ENCODE measurements at places on chromosomes 12 and 14.

DNA sequence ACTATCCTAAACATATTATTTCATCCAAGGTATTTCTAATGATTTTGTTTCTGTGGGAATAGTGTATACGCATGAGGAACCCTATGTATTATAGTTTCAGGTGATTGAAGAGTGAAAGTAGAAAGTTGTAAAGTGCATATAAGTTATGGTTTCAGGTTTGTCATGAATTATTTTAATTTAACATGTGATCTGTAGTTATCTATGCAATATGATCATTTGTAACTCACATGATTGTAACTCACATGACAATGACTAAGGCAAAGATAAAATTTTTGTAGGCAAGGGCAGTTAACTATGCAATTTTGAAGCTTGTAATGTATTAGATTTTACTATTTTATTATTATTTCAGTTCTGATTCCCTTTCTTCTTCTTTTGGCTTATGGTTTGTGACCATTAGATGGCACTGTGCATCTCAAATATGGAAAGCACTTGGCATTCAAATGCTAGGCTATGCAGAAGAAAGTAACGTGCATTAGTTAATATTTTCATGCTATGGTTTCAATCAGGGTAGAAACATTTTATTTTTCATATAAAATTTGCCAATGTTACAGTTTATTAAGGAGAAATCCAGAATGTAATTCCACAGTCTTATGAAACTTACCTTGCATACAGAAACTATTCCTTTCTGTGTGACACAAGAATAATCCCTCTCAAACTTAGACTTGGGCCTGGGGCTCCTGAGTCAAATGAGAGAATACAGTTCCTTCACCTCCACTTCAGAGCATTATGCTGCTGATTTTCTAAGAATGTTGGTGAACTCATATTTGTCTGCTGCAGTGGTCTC lies 15.8 kb upstream of the TMEM30B start:
- DNase-seq, result peak; percentile 42

GRCh38 chr12:47892819-47893218 lies 12.0 kb downstream of the VDR start:
- no peak for DNase-seq

- no peak for DNase-seq
Measured at GRCh38 chr12:92226071-92226661, 80.5 kb upstream of the BTG1 start.

DNA sequence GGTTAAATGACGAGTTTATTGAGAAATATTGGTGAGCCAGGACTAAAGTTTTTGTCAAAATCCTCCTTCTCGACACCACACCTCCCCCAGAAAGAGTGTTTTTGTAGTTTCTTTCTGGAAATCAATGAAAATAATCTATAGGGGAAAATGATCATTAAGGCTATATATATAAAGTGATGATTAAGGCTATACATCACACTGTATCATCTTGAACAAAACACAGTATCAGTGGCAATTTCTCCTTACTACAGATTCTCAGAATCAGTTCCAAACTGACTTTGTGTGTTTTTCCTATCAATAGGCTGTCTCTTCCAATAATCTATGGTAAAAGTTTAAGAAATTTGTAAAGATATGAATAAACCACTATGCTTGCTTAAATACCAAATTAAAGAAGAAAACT lies 81.7 kb downstream of the IFNG-AS1 start:
- DNase-seq, result no peak

- no peak for DNase-seq
Measured at GRCh38 chr14:70358631-70359030, 852 bp downstream of the COX16 start.

DNA sequence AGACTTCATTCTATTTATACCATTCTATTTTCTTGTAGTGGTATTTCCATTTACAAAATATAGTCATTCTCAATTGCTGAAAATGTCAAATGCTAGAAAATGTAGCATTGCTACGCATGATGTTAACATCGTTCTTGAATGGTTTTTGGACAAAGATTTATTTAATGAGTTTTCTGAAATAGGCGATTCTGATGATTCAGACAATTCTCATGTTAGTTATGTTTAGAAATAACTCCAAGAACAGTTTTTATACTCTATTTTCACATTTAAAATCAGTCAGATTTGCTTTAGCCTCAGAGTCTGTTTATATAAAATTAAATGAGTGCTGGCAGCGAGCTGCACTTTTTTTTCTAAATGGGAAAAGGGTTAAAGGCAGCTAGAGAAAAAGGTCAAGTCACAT lies 414.8 kb upstream of the MGAT4C start:
- no peak for DNase-seq

GRCh38 chr14:99147366-99147740 lies 124.6 kb downstream of the BCL11B start:
- DNase-seq, result no peak

GRCh38 chr12:53931844-53932581 lies 6.6 kb upstream of the HOXC13 start:
- DNase-seq, result no peak

GRCh38 chr14:31038521-31039166 lies 12.5 kb upstream of the STRN3 start:
- peak; percentile 89 for DNase-seq
